Hypothalamus (tissue), 51 donors: ENCODE measurements at places on chromosomes 1 and 21.

GRCh38 chr1:193417945-193418744, 231.7 kb upstream of the B3GALT2 start:
- no peak for DNase-seq

GRCh38 chr1:19448491-19449439, 36.6 kb downstream of the CAPZB start:
- DNase-seq, result no peak

DNA sequence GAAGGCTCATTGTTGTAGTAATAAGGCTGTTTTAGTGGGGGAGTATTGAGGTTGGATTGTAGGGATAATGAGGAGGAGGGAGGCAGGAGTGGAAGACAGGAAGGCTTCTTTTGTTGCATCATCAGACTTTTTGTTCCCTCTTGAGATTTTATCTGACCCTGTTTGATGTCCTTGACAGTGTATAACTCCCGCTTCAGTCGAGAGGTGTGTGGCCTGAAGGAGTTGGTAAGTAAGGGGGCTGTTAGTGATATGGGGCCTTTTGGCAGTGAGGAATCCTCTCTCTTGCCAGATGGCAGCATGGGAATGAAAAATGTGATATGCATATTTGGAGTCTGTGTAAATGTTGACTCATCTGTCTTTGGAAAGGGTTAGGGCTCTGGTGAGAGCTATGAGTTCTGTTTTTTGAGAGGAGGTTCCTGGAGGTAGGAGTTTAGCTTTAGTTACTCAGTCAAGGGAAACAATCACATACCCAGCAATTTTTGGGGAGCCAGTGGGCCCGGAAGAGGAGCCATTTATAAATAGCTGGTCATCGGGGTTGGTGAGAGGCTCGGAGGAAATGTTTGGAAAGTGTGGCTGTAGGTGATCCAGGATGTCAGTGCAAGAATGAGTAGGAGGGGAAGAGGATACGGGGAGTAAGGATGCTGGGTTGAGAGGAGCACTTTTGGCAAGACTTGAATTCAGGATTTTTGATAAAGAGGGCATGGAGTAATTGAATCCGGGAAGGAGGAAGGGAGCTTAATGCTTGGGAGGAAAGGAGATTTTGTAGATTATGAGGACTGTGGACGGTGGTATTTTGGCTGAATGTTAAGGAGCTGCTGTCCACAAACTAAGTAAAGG, 136.7 kb upstream of the ETV3 start:
- no peak for DNase-seq

- DNase-seq, result no peak
Observed at GRCh38 chr1:17173217-17173616, 31.7 kb upstream of the PADI1 start.

GRCh38 chr21:30033441-30033840, 93.6 kb upstream of the GRIK1 start:
- no peak for DNase-seq

GRCh38 chr1:5982276-5982675, 9.9 kb downstream of the NPHP4 start:
- no peak for DNase-seq

- peak; percentile 77 for DNase-seq
Observed at GRCh38 chr1:159924791-159925718, at the start of gene TAGLN2. TSS of gene TAGLN2 (minus strand) at chr1:159925507. CDS start at chr1:159920509, 4,998 bp downstream.

DNA sequence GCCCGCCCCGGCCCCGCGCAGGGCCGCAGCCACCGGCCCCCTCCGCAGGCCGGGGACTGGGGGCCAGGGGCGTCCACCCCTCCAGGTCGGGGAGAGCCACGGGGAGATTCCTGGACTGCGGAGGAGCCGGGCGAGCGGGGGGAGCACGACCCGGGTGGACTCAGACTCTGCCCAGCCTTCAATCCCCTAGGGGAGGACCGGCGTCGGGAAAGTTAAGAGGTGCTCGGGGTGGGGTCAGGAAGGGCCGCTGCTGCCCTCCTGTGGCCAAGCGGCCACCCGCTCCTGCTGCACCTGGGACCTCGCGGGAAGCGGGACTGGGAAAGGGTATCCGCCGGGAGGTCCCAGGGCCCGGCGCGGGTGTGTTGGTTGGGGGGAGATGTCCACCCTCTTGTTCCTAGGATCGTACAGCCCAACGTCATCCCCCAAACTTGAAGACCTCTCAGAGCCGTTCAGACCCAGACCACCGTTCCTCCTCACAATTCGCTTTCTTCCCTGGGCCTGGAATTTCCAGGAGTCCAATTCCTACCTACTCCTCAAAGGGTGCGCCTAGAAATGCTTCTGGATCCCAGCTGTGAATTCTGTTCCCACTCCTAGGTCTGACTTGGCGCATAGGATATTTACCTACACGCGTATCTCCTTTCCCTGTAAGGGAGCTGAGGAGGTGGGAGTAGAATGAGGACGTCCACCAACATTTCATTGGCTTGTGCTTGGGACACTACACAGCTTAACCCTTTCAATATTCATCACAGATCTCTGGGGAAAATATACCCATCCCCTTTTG, 484 bp upstream of the RHOC start:
- DNase-seq, result peak; percentile 69

DNA sequence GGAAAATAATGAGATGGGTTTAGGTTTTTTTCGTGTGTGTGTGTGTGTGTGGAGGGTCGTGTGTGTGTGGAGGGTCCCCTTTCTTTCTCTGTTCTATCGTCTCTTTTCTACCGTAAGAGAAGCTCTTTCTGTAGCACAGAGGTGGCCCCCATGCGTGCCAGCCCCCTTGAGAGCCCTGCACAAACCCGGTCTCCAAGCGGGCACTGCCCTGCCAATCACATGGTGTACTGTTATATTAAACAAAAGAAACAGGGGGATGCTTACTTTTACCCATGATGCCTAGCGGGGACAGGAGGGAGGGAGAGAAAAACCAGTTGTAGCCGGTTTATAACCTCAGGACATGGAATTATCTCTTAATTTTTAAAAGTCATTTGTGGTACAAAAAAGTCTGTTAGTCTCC, 41.0 kb downstream of the GATAD2B start:
- no peak for DNase-seq

DNA sequence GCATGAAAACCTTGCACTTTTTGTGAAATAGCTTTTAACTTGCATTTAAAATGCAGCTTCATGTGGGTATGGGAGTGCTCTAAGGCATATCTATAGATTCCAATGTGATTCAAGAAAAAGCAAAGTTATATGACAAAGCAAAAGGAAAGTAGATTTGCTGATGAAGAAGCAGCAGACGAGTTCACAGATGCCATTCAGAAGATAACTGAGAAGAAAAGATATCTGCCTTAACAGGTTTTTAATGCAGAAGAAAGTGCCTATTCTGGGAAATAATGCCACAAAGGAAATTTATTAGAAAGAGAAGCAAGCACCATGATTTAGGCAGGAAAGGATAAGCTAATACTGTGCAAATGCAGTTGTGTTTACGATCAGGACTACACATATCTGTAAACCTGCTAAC, 68.1 kb downstream of the PHTF1 start:
- no peak for DNase-seq

DNA sequence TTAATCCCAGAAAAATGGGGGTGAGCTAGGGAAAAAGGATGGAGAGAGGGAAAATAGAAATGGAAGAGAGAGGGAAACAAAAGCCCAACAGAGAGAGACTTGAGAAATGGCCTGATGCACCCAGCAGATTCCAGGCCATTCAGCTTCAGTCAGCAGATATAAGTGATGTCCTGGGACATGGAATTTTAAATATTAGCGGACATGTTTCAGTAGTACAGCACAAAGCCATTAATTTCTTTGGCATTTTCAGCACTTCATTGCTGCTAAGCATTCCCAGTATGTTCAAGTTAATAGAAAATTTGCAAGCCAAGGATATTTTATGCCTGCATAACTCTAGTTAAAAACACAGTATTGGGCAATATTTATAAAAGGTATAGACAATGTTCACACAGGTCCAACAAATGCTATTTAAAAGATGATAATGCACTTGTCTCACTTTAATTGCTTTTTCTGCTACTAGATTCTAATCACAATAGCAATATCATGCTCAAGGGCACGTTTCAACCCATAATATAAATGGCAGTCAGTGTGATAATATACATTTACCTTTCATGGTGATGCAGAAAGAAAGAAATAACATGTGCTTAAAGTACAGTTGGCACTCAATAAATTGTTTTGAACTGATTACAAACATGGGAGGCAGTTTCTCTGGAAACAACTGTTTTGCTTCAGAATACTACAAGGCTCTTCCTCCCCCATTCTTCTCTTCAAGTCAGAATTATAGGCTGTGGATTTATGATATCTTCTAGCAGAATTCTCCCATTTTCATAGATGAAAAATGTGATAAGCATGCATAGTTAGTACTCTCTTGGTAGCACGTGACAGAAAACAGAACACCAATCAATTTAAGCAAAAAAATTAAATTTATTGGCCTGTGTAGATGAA, 108.1 kb upstream of the MAGI3 start:
- no peak for DNase-seq
